ENCODE measurements at places on chromosomes 1 and 21.

GRCh38 chr1:59706303-59706599, 108.5 kb upstream of the HOOK1 start:
- DNase-seq: no peak

DNA sequence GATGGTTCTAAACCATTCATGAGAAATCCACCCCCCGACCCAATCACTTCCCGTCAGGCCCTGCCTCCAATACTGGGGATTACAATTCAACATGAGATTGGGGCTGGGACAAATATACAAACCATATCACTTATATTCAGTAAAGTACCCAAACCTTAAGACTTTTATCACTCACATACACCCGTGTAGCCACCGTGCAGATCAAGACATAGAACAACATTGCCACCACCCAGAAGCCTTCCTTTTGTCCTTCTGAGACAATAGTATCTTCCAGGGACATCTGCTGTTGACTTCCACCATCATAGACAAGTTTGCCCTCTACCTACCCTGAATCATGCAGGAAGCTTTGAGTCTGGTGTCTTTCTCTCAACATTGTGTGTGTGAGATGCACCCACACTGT, 37.5 kb downstream of the CLIC6 start:
- DNase-seq: no peak

DNA sequence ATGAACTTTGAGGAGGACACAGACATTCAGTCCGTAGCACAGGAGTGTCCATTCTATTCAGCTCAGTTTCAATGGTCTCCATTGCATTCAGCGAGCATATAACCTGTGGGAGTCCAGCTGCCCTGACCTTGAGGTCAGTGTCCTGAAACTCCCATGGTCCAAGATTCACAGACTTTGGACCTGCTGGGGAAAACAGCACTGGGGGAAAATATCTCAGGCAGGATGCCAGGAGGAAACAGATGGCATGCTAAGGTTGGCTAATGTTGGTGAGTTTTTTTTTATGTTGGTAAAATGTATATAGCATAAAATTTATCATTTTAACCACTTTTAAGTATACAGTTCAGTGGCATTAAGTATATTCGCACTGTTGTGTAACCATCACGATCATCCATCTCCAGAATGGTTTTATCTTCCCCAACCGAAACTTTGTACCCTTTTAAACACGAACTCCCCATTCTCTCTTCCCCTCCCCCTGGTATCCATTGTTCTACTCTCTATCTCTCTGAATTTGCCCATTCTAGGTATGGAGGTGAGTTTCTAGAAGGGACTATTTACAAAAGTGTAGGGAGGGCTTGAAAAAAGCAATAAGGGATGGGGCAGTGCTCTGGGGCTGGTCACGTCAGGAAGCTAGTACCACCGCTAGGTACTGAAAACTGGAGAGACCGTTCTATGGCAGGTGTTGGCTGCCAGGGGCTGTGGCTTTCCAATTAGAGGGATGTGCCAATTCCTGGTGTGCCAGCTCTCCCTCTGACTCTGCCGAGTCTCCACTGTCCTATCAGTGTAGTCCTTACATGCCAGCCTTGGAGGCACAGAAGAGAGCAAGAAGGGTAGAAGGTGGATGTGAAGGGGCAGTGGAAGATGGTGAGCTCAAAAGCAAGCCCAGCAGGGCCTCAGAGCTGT, 85.3 kb downstream of the FOXD2 start:
- DNase-seq: no peak

- DNase-seq: no peak
Observed at GRCh38 chr1:82153272-82153629, 352.5 kb downstream of the ADGRL2 start.

DNA sequence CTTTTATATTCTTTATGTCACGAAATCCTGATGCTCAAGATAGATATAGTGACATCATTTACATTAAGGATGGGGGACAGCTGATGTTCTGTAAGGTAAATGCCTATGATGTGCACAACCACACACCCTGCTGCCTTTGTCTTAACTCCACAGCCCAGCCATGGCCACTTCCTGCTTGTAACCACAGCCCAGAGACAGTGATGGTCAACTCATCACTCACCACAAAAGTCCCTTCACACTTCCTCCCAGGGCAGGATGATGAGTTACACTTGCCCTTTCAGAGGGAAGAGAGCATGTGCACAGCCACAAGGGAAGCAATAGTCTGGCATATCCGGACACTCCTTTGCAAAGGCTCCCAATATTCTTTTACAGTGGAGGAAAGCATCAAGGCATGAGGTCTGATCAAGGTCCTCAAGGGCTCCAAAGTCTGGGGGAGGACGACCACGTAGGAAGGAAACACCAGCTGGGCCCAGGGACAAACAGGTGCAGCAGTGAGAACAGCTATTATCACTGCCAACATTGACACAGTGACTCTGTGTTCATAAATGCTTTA, 53.8 kb downstream of the PLPP3 start:
- no peak for DNase-seq

- no peak for DNase-seq
Observed at GRCh38 chr1:178796013-178796412, 71.0 kb downstream of the RALGPS2 start.

- no peak for DNase-seq
Observed at GRCh38 chr1:226086776-226087175, 24.3 kb downstream of the H3-3A start.

- no peak for DNase-seq
Observed at GRCh38 chr1:158945061-158945460, 13.7 kb downstream of the PYHIN1 start.

GRCh38 chr1:18530587-18531502, 50.1 kb downstream of the KLHDC7A start:
- DNase-seq: peak; percentile 0

- no peak for DNase-seq
Observed at GRCh38 chr1:232728507-232729263, 76.5 kb upstream of the MAP10 start.

DNA sequence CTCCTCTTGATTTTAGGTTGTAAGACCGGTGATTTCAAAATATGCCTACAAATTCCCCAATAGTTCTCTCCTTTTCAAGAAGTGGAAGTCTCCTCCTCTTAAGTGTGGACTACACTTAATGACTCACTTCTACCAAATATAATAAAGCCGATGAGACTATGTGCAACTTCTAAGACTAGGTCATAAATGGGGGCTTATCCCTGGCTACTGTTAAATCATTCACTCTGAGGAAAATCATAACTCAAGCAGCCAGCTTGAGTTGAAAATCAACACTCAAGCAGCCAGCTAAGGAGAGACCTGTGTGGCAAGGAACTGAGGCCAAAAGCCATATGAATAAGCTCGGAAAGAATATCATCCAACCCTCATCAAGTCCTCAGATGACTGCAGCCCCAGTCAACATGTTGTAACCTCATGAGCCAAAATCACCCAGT, 49.6 kb upstream of the PSMG1 start:
- DNase-seq: no peak

DNA sequence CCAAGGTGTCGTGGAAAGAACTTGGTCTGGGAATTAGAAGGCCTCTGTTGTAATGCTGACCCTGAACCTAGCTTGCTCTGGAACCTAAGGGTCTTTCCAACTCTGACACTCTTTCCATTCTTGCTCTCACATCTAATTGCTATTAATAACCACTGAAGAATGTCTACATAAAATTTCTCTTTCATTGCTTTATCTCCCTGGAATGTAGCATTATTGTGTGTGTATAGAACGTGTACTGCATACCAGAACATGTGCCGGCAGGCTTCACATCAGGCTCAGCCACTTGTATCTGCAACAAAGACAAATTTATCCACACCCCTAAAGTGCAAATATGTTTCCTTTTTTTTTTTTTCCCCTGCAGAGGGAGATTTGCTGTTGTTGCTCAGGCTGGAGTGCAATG, 13.9 kb upstream of the LAX1 start:
- no peak for DNase-seq

DNA sequence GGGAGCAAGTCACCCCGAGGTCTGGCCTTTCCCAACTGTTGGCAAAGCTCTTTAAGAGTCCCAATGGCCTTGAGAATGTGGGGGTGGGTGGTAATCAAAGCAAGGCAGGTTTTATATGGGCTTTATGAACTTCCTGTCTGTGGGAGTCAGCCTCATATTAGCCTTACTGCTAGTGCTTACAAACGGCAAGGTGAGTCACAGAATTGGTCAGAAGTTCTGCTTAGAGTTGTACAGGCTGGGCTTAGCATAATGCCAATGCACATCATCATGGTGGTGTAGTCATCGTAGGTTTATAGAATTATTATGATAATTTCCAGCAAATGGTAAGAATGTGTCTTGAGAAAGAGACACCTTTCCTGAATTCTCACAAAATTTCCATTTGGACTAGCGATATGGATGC, 192.7 kb upstream of the KIAA0040 start:
- no peak for DNase-seq

DNA sequence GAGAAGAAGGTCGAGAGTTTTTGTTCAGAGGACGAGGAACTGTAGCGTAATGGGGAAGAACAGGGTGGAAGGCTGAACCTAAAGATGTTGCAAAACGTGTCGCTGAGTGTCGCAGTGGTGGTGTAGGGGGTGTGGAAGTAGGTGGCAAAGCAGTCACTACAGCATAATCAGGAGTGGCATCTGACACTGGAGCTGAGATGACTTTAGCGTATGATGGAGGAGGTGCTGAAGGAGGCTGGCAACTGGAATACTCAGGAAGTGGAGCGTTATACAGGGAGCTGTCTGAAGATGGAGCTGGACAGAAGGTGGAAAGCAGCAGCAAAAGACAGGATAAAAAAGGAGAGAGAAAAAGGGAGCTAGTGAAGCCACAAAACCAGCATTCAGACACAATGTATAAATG, 89.9 kb upstream of the LBR start:
- no peak for DNase-seq

- DNase-seq: no peak
Observed at GRCh38 chr1:14726606-14727005, 128.1 kb downstream of the KAZN start.
